ENCODE measurements at places on chromosomes 2 and 18.

- DNase-seq = no peak
Observed at GRCh38 chr2:217939629-217940245, 63.1 kb downstream of the TNS1 start.

GRCh38 chr18:46067438-46068007, 4.5 kb downstream of the PSTPIP2 start:
- DNase-seq = no peak

- no peak for DNase-seq
Observed at GRCh38 chr2:74745766-74746165, 88.2 kb upstream of the HK2 start.

GRCh38 chr18:32714571-32715148, 58.2 kb downstream of the KLHL14 start:
- no peak for DNase-seq

Measured in stimulated activated CD4-positive, alpha-beta T cell treated with anti-CD3 and anti-CD28 coated beads, Interleukin-1b, Interleukin-23, amount 100 ng/mL, for 48 hours (primary cell).